NCI-H460 (cell line): ENCODE measurements at places on chromosomes 12 and 14. TPM values are rescaled to one million over a fixed set of nuclear protein-coding genes. Genes with fewer than 3 reads are reported as not detected.

The TMPRSS12 gene
- not detected in 2 replicates for total RNA-seq

The NR4A1 gene
- 92.3 and 94.6 TPM in 2 replicates for total RNA-seq

DNA sequence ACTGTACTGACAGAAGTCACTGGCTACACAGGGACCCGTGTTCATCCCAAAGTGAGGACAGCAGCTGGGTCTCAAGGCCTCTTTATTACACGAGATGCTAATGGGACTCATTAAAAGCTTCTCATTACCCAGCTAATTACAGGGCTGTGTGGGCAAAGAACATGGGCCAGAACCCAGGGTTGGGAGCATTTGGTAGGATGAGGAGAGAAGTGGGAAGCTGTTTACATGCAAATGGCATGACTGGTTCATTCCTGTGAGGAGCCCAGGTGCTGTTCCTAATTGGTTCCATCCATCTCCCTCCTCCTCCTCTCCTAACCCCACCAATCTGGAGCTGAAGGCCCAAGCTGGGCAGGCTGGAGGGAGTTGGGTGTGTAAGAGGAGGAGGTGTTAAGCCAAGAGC, 8.9 kb upstream of the TAC3 start:
- DNase-seq, result no peak

DNA sequence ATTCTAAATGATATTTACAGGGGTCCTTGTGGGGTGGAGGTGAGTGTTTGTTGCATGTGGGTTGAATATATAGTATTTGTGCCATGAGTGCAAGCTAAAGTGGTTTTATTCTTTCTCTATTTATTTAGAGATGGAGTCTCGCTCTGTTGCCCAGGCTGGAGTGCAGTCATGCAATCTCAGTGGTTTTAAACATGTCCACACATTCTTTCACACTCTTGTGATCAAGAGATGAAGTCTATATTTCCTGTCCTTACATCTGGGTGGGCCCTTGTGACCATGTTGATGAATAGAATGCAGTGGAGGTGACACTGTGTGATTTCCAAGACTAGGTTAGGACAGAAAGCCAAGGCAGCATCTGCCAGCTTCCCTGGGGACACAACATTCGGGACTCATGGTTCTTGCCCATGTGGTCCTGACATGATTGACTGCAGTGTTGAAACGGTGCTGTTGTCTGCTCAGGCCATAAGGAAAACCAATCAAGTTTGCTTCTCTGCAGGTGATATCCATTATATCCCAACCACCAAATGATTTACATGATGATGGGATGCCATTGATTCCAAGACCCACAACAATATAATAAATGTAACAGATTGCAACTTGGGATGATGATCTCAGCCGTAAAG, 172.6 kb downstream of the SUDS3 start:
- DNase-seq, result no peak

GRCh38 chr12:75120311-75120711, 89.3 kb downstream of the KCNC2 start:
- DNase-seq, result no peak

DNA sequence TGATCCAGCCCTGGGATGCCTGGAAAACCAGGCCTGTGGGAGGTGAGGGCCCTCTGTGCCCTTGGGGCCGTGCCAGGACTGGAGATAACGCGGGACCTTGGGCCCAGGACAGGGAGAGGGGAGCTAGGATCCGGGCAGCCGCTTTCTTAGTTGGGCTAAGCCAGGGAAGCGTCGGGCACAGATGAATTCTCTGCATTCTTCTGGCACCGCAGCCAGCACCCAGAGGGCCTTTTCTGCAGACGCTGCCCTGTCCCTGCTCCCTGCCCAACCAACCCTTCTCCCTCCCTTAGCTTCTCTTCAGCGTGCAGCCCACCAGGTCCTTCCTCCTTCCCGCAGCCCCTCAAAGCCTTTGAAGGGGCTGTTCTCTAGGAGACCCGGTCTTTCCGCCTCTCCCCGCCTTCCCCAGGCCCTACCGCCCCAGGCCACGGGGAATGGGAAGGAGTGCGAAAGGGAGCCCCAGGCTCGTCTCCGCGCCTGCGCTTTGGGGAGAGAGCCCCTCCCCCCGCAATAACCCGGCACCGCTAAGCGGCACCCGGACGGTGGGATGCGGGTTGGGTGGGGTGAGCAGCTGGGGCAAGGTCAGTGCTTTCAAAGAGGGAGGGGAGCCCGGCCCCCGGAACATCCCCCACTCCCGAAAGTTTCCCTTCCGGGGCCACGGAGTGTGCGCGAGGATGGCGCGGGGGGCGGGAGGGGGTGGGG, 663 bp downstream of the NCKAP5L start:
- DNase-seq, result peak; percentile 18

GRCh38 chr14:43308421-43309110, 1198.5 kb downstream of the FSCB start:
- DNase-seq, result no peak
